ENCODE measurements at places on chromosomes 7 and 10.

DNA sequence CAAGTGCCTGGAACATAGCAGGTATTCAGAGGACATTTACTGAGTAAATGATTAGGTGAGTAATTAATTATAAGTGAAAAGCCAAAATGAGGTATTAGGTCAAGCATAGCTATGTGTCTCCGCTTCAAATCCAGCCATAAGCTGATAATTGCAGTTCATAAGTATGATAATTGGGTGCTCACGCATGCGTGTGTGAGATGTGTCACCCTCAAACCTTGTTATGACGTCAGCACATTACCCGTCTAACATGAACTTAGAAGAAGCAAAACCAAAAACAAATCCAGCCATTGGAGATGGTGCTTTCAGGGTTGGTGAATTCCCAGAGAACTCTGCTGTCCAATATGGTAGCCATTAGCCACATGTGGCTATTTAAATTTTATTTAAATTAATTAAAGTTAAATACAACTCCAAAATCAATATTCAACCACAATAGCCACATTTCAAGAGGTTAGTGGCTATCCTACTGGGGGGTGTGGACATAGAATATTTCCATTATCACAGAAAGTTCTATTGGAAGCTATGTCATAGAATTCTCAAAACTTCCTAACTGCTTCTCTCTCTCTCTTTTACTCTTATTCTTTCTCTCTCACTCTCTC lies at the start of gene CPA5:
TSS of gene CPA5 (plus strand) at position 546 of the 596 bp plus-strand sequence. CDS start 1,670 bp downstream, outside the sequence.
- DNase-seq = no peak

DNA sequence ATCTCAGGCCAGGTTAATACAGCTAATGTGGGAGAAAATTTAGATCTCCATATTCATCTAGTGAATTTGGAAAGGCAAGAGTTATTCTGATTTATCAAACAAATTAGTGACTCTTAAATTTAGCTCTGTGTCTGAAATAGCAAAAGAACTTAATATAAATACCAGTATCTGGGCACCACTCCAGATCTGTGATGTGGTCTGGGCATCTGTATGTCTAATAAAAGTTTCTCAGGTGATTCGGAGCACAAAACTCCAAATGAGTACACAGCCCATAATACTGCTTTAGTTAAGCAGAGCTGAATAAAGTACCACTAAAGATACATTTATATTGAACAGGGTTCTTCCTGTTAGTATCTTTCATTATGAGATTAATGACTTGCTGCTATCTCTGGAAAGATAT lies 261.4 kb downstream of the BAMBI start:
- no peak for DNase-seq

DNA sequence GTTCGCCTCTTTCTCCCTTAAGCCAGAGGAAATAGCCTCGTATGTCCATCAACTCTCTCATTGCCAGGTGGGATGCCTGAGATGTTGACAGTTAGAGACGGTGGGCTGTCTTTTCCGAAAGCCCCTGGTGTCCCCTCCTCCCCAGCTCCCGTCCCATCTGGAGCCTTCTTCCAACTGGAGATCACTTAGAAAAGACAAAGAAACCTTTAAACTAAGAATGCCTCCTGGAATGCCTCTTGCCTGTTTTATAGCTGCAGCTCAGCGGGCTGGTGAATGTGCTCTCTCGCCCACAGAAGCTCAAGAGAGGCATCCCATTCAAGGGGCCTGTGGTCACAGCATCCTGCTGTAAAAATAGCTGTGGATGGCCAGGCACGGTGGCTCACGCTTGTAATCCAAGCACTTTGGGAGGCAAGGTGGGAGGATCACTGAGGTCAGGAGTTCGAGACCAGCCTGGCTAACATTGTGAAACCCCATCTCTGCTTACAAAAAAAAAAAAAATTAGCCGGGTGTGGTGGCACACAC lies 5.2 kb upstream of the MYL10 start:
- no peak for DNase-seq

DNA sequence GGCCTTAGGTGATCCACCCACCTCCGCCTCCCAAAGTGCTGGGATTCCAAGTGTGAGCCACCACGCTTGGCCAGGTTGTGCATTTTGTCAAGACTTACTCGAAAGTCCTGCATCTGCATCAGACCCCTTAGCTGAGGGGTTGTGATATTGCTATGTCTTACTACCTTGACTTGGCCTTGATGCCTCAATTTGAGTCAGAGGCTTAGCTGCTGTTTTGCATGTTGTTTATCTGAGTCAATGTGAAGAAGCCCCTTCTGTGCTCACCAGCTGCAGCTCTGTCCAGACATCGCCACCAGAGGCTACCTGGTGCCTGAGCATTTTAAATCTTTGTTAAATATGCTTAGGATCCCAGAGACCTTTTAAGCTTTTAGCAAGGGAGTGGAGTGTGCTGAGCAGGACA lies 18.1 kb downstream of the UBE2D4 start:
- no peak for DNase-seq

GRCh38 chr10:131073469-131074035 lies 238.0 kb downstream of the TCERG1L start:
- no peak for DNase-seq

- no peak for DNase-seq
Observed at GRCh38 chr7:25675789-25676474, 447.6 kb upstream of the NPVF start.

- DNase-seq = peak; percentile 22
Observed at GRCh38 chr7:27147199-27148030, at the start of gene HOXA6. HOXA6 (minus strand) TSS chr7:27147774; CDS start chr7:27147749, 25 bp downstream.

- no peak for DNase-seq
Observed at GRCh38 chr7:48887500-48887899, 36.8 kb upstream of the CDC14C start.

- DNase-seq = no peak
Observed at GRCh38 chr7:66748791-66749190, 8.3 kb downstream of the RABGEF1 start.

- no peak for DNase-seq
Observed at GRCh38 chr10:32112055-32112454, 55.8 kb upstream of the KIF5B start.

DNA sequence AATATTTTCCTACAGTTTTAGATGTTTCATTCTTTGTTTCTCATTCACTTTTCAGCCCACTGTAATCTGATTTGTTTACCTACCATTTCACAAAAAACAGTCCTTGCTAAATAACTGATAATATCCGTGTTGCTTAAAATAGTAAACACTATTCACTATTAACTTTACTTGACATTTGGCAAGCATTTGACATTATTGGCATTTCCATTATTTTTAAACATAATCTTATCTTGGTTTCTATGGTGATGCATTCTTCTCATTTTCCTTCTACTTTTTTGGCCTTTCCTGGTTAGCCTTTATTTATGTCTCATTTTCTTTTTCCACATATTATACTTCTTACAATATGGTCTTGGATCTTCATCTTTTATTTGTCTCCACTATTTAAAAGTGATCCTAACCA lies 715.3 kb downstream of the DNAJB9 start:
- no peak for DNase-seq

DNA sequence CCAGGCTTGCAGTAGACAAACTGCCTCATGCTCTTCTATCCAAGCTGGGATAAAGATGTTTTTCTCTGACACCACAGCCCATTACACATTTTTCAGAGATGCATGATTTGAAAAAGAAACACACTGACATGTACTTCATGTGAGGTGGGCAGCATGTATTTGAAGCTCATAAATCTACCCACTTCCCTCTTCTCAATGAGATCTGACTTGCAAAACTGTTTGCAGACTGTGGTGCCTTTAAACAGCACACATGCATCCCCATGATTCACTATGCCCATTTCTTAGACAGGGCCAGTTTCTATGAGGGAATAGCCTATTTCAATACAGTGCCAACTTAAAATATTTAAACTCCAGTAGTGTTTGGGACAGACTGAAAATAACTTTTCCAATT lies 109.8 kb downstream of the GLI3 start:
- DNase-seq = no peak

DNA sequence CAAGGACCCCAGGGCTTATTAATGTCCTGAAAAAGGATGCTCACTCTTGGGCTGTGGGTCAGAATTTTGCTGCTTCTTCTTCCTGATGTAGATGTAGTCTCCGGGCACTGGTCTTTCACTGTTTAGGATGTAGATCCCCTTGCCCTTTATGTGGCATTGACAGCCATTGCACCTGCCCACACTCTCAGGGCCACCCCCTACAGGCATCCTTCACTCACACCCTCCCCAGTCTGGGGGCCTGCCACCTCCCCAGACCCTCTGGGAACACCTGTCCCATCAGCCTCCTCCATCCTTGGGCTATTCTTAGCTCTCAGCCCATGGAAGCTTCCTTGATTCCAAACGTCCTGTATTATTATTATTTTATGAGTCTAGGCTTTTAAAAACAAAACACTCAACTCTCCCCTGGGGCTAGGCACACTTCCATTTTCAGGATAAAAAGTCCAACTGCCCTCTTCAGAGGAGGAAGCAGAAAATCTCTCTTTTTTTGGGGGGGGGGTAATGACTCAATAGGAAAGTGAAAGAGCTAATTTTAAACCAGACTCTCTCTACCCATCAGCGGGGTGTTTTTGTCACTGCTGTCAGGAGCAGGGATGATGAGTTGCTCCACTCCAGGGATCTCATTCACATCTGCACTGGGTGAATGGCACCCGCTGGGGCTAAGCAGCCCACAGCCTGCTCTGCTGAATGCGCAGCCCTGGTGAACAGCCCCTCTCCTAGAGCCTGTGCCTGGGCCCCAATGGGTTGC lies 11.5 kb upstream of the KLRG2 start:
- peak; percentile 53 for DNase-seq

- no peak for DNase-seq
Observed at GRCh38 chr10:29295813-29296212, 6.9 kb downstream of the LYZL1 start.

Measured in suppressor macrophage (primary cell).